AG20443 (cell line): ENCODE measurements at places on chromosomes 16 and 17.

DNA sequence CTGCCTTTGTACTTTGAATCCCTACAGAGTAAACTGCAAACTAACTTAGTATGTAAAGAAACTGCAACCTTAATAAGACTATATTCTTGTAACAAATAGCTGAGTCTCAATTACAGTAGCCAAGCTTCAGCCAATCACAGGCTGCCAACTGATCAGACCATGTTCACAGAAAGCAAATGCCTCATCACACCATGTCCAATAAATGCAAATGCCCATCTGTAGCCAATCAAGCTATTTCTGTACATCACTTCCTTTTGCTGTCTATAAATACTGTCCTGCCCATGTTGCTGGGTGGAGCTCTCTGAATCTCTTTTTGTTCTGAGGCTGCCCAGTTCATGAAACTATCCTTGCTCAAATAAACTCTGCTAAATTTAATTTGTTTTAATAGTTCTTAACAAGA, 531.7 kb upstream of the TOM1L1 start:
- no peak for DNase-seq

- DNase-seq, result no peak
Measured at GRCh38 chr17:74878658-74879057, 5.9 kb upstream of the FDXR start.

- DNase-seq, result peak; percentile 71
Measured at GRCh38 chr16:77273-77806, 685 bp upstream of the MPG start.

DNA sequence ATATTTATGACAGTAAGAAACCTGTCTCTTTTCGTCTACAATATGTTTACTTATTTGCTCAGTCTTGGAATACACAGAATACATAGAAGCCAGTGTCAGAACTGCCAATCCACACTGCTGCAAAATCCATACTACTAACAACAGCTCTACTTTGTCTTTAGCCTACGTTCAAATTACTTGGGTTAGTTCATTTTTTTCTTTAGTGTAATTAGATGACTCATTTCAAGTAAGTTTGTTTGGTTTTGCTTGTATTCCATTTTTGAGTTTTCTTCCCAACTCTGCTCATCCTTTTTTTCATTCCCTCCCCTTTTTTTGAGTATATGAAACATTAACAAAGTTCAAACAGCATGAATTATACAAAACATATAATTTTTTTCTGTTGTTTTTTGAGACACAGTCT, 16.9 kb downstream of the CMC2 start:
- DNase-seq, result no peak

GRCh38 chr16:12719972-12720371, 83.7 kb downstream of the CPPED1 start:
- DNase-seq, result no peak

DNA sequence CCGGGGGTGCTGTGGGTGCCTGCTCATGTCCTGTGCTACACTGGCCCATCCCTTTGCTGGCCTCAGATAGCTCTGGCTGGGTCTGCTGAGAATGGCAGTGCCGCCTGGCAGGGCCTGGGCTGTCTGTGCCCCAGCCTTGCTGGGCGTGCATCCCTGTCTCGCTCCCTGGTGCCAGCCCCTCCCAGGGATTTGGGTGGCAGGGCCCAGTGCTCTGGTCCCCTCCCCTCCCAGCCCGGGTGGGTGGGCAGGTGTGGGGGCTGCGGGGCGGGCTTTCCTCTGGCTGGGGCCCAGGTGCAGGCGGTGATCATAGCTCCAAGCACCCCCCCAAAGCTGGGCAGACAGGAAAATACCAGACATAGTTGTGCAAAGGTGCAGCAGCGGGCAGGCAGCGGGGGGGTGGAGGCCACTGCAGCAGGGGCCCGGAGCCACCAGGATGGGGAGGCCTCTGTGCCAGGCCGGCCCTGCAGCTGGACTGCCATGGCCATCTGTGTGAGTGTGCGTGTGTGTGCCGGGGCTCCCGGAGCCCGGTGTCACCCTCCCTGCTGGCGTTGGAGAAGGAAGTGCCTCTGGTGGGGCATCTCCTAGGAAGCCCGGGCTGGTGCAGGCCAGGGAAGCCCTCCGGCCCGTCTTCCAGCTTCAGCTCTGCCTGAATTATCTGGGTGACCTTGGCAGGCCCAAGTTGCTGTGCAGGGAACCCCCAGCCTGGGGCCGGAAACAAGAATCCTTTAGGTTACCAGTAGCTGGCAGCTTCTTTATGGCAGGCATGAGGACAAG, 7.4 kb downstream of the GLIS2 start:
- no peak for DNase-seq

- DNase-seq, result no peak
Measured at GRCh38 chr16:88859381-88860091, 2.6 kb downstream of the TRAPPC2L start.

DNA sequence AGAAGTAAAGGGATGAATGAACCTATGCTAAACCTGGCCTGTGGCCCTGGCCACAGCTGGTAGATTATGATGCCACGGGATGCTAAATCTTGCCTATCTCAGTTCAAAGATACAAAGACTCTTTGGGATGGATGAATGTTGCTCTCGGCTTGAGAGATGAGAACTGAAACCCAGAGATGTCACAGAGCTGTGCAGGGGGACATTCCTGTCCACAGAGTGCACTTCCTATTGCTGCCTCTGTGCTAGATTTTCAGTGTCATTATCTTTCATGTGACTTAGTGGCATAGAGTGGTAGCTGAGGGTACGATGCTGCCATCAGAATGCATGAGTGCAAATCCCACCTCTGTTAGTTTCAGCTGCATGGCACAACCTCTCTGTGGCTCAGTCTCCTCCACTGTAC, 2.3 kb upstream of the MT1M start:
- DNase-seq, result no peak

GRCh38 chr17:31541559-31541958, 150.1 kb downstream of the RAB11FIP4 start:
- peak; percentile 55 for DNase-seq

DNA sequence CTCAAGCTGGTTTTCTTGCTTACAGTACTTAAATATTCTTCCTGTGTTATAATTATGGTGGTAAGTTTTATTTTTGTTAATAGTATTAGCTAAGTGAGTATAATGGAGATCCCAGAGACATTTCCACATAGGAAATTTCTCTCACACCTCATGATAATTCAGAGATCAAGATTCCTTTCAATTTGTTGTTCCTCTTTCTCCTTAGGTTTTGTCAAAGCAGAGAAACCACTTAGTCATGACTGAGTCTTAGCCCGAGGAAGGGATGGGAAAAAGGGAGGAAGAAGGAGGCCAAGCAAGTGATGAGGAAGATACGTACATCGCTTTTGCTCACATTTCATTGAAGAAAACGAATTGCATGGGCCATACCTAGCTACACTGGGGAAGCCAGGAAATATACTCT, 18.4 kb downstream of the ESRP2 start:
- DNase-seq, result no peak
